ENCODE measurements at places on chromosomes 16 and 17.

- no peak for DNase-seq
These were observed 6.6 kb upstream of the LIMD2 start for GRCh38 chr17:63706336-63707082.

DNA sequence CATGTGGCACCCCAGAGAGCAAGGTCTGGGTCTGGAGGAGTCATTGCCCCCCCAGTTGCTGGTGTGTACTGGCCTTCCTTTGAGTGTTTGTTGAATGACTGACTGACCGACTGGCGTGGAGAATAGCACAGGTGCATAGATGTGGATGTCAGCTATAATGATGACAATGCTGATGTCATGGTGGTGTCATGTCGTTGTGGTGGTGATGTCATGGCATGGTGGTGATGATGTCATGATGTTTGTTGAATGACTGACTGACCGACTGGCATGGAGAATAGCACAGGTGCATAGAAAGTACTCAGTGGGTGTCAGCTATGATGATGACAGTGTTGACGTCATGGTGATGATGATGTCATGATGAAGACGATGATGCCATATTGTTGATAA is 22.1 kb downstream of the TMEM114 start:
- no peak for DNase-seq

- DNase-seq = no peak
These were observed 51.2 kb downstream of the SOX9 start for GRCh38 chr17:72171703-72172667.

GRCh38 chr17:3813171-3813570 is 12.2 kb upstream of the ITGAE start:
- DNase-seq = no peak

- DNase-seq = no peak
These were observed 493 bp downstream of the PLSCR3 start for GRCh38 chr17:7393613-7394451.

DNA sequence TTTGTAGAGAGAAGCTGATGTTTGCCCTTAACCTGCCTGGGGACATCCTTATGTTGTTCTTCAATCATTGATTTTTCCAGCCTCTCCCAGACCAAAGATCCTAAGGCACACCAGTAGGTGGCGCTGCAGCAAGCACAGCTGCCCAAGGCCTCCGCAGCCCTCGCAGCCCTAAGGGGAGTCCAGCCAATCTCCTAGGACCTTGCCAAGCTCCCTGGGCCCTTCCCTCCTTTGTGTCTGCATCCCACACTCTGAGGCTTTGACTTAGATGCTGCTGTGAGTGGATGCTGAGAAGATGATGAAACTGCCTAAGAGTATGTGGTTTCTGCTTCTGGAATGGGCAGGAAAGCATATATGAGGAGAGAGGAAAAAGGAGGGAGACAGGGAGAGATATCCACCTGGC is 47.1 kb downstream of the SPACA3 start:
- no peak for DNase-seq

DNA sequence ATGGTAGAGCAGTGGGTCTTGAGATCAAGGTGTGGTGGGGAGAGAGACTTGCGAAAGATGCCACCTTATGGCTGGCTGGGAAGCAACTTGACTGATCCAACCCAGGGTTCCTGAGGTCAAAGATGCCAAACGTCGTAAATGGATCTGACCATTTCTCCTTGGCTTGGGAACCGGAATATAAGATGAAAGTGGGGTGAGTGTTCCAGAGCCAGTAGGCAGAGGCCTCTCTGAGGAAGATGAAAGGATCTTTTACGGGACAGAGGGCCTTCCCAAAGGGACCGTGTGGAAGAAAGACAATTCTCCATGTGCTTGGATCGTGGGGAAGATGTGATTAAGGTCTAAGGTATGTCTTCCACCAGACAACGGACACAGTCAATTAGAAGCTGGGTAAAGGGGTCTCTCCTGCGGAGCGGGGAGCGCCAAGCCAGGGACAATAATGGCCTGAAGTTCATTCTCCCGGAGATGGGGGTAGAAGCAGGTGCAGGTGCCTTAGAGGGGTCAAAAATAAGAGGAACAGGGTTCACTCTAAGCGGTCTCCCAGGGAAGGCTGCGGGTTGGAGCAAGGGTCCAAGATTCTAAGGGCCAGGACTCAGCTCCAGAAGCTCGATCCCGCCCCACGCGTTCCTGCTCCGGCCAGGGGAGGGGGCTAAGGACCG is 800 bp downstream of the FXR2 start:
- no peak for DNase-seq

DNA sequence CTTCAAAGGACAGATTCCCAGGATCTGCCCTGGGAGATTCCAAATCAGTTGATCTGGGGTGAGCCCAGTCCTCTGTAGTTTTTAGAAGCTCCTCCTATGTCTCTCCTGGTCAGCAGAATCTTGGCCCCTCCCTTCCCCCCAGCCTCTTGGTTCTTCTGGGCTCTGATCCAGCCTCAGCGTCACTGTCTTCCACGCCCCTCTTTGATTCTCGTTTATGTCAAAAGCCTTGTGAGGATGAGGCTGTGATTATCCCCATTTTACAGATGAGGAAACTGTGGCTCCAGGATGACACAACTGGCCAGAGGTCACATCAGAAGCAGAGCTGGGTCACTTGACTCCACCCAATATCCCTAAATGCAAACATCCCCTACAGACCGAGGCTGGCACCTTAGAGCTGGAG is 840 bp upstream of the CDH5 start:
- DNase-seq = no peak

DNA sequence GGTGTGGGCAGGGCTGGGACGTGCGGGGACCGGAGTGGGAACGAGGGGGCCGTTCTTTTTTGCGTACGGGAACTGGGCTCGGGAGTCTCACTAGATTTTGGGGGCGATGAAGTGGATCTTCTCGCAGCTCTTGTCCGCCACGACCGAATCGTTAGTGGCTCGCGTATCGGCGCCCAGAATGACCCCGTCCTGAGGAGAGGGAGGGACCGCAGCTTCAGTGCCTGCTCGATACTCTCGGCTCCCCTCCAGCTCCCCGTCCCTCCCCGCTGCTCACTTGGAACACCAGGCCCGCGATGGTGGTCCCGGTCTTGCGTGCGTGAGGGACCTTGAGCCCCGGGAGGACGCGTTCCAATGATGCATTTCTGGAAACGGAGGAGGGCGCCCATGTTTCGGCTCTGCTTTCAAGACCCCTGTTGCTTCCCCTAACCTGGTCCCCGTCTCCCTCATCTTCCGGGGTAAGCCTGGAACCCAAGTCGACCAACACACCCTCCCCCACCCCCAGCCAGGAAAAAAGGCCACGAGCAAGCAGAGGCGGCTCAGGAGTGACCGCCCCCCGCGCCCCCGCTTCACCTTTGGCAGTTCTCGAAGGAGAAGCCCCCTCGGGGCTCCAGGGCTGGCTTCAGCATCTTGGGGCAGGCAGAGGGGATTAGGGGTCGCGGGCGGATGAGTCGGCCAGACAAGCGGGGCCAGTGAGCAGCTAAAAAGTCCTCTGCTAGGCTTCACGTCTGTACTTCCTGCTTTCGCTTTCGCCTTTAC is at the start of gene PSMB10:
PSMB10 (minus strand) TSS at position 727 of the 756 bp plus-strand sequence; CDS start at position 626, 101 bp downstream.
- DNase-seq = no peak

- DNase-seq = no peak
These were observed 149.3 kb downstream of the MSI2 start for GRCh38 chr17:57405491-57406072.

GRCh38 chr16:54443352-54443751 is 156.8 kb upstream of the IRX3 start:
- no peak for DNase-seq

- DNase-seq = no peak
These were observed 187.7 kb upstream of the CPHXL start for GRCh38 chr16:75913958-75914357.

DNA sequence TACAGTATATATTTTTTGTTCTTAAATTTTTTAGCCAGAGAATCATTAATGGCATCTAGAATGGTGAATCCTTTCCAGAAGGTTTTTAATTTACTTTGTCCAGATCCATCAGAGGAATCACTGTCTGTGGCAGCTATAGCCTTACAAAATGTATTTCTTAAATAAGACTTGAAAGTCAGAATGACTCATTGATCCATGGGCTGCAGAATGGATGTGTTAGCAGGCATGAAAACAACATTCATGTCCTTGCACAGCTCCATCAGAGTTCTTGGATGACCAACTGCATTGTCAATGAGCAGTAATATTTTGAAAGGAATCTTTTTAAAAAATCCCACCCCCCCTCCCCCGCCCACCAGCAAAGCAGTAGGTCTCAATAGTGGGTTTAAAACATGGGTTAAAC is 51.4 kb downstream of the CACNG1 start:
- DNase-seq = no peak

- no peak for DNase-seq
These were observed 7.3 kb upstream of the LHX1 start for GRCh38 chr17:36929851-36930582.

- DNase-seq = no peak
These were observed 3.8 kb downstream of the CPNE7 start for GRCh38 chr16:89579351-89579750.

DNA sequence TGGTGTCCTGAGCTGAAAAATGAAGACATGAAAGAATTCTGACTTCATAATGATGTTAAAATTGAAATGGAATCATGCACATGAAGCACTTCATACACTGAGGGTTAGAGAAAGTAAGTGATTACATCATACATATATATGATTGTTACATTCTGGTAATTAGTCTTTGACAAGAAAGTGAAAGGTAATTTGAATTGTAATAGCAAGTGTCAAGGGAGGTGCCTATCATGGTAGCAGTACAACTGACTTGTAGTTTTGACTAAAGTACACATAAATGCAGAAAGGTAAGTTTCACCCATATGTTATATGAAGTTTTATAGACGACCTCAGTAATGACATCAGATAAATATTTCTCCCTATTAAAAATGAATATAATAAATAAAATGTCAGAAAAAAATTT is 1325.0 kb upstream of the GOT2 start:
- DNase-seq = no peak

DNA sequence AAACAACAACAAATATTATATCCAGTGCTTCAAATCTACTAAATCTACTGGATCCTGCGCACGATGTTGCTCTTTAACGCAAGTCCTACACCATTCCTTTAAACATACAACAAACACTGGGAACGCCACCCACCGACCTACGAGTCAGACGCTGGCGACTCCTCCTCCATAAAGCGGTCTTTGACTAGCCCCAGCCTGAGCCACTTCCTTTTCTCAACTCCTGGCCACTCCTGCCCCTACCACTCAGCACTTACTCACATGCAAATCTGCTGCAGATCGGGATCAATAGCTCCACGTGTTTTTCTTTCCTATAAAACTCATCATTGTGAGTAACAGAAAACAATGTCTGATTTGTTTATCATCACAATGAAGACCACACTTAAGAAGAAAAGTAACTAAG is 32.8 kb upstream of the MNT start:
- no peak for DNase-seq

DNA sequence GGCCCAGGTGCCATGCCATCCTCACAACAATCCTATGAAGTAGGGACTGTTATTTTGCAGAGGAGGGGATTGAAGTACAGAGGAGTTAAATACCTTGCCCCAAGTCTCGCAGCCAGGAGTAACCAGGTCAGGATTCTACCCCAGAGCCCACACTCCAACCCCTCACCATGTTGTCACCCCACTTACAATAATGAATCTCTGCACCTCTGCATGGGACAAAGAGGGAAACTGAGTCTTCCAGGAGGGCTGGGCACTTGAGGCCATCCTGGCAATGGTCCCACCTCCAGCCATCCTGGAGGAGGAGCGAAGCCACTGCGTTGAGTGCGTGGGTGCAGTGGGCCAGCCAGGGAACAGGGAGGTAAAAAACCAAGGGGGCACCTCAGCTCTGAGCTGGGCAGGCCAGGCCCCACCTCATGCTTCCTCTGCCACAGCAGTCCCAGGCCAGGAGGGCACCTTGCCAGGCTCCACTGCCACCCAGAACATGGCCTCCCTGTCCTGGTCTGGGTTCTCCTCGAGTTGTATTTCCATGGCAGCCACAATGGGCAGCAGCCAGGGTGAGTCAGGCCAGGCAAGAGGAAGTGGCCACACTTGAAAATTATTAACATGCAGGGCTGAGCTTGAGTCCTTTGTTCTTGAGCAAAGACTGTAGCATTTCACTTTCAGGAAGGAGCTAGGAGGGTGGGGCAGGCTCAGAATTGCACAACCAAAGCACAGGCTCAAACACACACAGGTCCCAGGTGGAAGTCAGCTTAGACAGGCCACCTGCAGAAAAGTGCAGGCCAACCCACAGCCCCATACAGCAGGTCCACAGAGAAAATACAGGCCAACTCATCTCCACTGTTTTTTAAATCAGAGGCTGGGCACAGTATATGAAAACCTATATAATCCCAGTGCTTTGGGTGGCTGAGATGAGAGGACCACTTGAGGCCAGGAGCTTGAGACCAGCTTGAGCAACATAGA is 52.1 kb downstream of the CUEDC1 start:
- DNase-seq = no peak

GRCh38 chr16:85445779-85446222 is 167.3 kb upstream of the GSE1 start:
- no peak for DNase-seq

DNA sequence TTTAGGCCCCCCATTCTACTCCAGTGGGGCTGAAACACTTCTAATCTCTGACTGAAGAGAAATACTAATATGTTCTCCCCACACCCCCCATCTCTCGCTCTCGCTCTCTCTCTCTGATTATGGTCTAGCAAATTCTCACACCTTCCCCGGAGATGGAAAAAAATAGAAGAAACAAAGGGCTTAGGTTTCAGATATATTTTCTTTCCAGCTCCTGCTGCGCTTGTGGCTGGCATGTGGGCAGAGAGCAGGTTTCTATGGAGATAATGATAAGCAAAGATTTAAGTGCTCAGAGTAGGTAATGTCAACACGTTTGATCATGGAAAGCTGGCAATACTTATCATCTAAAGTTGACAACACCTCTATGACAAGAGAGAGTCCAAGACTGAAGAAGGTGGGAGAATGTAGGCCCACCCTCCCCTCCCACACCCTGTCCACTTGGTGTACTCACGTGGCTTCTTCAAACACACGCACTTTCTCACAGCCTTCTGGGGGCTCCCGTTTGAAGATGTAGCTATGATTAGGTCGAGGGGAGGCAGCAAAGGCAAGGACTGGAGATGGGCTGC is 8.0 kb upstream of the SLC35B1 start:
- peak; percentile 59 for DNase-seq

DNA sequence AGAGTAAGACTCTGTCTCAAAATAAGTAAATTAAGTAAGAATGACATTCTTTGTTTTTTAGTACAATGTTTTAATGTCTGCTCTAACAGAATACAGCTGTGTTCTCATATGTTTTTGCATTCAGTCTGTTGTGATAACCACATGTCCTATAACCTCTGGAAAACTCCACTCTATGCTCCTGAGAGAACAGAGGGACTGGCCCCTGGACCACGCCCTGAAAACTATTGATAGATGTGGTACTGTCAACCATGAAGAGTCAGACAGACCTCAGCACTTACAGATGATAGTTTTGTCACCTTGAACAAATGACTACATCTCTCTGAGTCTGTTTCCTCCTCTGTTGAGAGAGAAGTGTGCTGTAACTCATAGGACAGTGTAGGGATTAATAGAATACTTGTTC is 7.9 kb downstream of the SUPT6H start:
- no peak for DNase-seq

DNA sequence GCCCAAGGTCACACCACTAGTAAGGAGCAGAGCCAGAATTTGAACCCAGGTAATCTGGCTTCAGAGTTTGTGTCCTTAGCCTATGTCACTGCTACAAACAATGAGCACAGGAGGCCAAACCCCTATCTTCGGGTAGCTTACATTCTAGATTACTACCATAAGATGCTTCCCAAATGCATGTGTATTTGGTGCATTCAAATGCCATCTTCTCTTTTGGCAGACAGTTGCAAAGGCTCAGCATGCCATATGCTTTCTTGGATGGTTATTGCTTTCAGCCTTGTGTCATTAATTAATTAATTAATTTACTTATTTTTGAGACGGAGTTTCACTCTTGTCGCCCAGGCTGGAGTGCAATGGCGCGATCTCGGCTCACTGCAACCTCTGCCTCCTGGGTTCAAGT is 80.7 kb downstream of the DNAH3 start:
- DNase-seq = no peak

Measured in NCI-H1417 treated with DMSO at 0.1 percent for 48 hours (cell line).